Pancreas (tissue), 10 donors: ENCODE measurements at places on chromosomes 6 and 20. TPM values are rescaled to one million over a fixed set of nuclear protein-coding genes. Genes with fewer than 3 reads are reported as not detected.

DNA sequence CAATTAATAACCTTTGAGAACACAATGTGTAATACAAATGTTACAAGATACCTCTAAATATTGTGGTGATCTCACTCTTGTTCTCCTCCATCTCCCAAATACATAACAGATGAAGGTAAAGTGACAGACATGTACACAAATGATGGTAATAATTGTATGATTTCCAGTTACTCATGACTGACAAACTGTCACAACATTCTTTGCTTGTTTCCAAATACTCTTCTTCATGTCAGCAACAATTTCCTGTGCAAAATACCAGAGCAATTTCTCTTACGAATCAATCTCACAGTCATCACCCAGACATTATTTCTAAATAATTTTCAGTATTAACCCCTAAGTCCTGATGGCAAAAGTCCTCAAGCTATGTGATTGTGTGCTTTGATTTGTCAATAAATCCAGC lies 92.9 kb downstream of the RPS12 start:
- DNase-seq = no peak

Gene PACRG
- 3.3 TPM for total RNA-seq

DNA sequence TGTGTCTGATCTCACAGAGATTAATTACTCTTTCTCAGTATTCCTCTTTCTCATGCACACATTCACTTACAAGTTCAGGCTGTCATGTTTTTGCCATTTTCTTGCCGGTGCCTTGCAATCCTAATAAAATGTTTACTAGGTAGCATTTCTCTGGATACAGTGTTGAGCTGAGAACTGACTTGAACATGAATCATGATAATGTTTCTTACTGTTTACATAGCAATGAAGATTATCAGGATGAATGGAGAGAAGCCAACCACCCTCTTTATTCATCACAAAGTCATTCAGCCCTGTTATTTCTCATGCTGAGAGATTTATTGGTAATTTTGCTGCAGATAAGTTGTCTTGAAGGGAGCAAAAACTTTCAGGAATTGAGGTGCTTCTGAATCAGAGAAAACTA lies 185.5 kb upstream of the ECI2 start:
- DNase-seq = no peak

DNA sequence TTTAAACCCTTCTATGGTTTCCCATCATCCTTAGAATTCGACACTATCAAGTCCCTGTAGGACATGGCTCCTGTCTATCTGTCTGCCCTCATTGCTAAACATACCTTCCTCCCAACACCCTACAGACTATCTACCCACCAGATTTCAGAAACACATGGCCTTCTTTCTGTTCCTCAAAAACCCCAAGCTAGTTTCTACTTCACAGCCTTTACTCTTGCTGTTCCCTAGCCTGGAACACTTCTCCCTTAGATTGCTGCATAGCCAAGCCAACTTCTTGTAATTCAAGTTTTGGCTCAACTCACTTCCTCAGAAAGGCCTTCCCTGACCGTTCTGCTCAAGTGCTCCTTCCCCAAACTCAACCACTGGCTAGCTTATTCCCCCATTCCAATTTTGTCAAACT lies 156.2 kb downstream of the BTBD9 start:
- DNase-seq = no peak
